ELR (cell line): ENCODE measurements at places on chromosomes 13 and 19.

DNA sequence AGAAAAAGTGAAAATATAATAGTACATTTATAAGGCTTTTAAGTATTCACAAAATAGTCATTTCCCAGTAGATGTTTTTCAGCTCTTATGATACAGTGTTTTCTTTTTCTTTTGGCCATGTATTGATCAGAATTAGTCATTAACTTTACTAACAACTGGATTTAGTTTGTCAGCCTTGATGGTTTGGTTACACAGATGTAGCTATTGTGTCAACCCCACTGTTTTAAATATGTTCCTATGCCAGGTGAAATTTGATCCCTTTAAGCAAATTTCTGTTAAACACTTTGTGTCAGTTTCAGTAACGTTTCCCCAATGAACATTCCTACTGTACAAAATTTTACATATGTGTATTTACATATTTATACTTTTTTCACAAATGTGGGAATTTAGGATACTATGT is 261.5 kb upstream of the STARD13 start:
- no peak for DNase-seq

- no peak for DNase-seq
Measured at GRCh38 chr13:44542361-44542760, 33.8 kb downstream of the TSC22D1 start.

- no peak for DNase-seq
Measured at GRCh38 chr13:107865318-107865575, 350.1 kb downstream of the LIG4 start.

- no peak for DNase-seq
Measured at GRCh38 chr19:22526661-22527272, 104.6 kb upstream of the ZNF98 start.

DNA sequence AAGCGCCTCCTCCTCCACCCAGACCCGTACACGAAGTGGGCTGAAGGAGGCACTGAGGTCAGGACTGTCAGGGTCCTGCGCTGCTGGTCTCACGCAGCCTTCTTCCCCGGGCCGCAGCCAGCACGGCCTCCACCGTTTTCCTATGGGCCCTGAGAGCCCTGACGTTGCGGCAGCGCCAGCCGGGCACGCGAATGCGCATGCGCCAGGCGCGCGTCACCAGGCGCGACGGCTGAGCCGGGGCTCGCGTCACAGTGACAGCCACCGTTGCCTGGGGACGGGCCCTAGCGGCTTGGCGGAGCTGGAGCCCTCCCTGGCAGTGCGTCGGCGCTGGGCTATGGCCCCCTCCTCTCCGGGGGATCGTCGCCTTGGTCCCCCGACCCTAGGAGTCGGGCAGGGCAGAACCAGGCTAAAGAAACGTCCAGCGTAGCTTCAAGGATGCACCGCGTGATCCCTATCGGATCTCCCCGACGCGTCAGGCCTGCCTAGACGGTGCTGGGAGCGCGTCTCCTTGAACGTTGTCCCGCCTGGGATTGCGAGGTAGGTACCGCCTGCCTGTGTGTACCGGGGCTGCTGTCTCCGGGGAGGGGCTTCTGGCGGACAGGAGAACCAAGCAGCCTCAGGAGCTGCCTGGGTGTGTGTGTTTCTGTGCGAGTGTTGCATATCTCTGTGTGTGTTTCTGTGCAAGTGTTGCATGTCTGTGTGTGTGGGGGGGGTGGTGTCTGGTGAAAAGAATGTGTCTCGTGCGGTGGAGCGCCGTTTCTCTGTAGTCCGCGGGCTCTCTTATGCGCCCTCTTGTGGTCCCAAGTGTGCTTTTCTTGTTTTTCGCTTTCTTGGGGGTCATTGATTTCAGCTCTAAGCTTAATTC is 43.2 kb downstream of the ZNF571 start:
- DNase-seq, result peak; percentile 63

- DNase-seq, result peak; percentile 62
Measured at GRCh38 chr13:51125495-51126226, 14.6 kb upstream of the C13orf42 start.

GRCh38 chr19:39350156-39350555 is 7.9 kb downstream of the SAMD4B start:
- no peak for DNase-seq

DNA sequence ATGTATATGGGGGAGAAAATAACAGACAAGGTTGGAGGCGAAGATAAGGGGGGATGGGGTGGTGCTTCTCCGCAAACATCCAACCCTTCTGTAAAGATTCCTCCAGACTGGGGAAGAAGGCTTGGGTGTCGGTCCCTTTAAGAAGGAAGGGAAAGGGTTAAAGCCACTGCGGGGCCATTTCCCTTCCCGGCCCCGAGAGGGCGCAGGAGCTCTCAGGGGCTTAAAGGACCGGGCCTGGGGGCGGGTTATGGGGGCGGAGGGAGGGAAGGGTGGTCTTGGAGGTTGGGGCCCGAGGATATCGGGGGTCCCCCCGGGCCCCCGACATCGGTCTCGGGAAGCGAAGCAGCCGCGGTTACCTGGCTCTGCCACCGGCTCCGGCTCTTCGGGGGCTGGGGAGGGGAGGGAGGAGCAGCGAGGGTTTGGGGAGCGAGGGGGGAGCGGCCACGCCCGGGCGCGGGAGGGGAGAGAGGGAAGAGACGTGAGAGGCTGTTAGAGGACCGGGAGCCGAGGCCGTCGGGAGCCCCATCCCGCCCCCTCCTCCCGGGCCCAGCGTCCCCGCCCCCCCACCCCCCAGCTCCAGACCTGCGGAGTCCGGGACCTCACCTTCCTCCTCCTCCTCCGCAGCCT is 2.8 kb downstream of the TNNT1 start:
- peak; percentile 53 for DNase-seq

DNA sequence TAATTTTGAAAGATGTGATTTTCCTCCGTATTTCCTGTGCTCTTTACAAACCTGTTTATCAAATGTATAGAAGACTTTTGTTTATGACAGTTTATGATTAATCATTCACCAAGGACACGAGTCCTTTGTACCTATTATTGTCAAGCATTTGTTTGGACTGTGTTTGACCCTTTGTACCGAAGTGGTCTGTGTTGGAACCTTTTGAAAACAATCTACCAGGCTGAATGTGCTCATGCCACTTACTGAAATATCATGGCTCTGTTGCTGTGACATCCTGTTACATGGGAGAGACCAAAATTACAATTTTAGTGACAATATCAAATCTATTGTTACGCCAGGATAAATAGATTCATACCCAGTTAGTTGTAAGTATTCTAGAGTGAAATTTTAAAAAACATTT is 193.6 kb downstream of the IRS2 start:
- no peak for DNase-seq

- DNase-seq, result no peak
Measured at GRCh38 chr13:32039056-32039455, 7.5 kb downstream of the FRY start.

DNA sequence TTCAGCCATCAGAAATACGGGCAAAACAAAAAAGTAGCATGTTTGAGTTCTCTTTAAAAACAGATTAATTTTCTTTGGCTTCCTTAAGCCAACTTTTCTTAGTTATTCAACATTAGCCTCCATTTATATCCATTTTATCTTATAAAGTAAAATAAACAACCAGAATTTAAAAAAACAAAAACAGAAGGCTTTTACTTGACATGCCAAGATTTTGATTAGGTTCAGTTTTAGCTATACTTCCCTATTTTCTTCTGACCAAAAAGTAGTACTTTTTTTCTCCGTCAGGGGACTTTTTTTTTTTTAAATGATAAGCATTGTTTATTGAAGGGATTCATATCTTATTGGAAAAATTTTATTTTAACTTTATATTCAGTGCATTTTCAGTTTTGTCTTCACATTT is 18.1 kb downstream of the RNASEH2B start:
- no peak for DNase-seq

- no peak for DNase-seq
Measured at GRCh38 chr19:58385313-58385890, 1.7 kb upstream of the RPS5 start.

DNA sequence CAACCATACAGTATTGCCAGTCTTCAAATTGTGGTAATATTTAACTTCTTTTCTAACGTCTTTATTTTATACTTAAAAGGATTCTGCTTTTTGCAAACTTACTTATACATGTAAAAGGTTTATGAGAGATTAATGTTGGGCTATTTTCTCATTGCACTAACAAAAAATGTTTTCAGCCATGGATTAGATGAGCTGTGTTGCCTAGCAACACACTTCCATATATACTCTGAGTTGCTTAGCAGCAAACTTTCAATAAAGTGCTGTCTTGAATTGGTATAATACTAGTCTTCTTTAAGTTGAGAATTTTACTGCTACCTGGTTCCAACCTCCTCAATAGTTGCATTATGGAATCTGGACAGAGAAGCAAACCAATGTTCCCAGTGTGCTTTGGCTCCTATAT is 777.4 kb upstream of the PCDH9 start:
- DNase-seq, result no peak

DNA sequence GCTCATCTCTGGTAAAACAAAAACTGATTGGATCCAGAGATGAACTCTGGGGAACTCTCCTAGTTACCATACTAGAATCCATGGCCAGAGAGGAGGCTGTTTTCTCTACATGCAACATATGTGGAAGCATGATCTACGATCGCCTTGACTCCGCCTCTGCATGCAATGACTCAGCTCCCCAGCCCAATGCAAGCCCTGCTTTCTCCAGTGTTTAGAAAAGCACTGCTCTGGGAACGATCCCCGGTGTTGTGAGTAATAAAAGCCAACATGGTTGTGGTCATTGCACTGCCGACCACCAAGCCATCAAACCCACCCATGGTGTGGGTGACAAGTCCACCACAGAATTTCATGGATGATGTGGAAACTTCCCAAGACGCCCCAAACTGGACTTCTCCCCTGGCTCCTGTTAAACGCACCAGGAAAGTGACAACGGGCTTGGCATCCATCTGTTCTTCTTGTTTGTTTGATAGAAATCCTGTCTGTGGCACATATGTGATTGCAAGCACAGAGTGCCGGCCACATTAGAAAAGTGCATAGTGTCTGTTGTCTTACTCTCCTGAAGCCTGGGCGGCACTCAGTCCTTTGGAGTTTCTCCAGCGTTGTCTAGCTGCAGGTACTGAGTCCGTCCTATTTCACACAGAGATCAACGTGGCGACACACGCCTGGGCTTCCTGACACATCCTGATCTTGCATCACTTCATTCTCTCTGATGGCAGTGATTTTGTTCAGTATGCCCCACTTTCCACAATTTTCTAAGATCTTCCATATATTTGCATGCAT is 36.4 kb upstream of the VSTM2B start:
- no peak for DNase-seq

DNA sequence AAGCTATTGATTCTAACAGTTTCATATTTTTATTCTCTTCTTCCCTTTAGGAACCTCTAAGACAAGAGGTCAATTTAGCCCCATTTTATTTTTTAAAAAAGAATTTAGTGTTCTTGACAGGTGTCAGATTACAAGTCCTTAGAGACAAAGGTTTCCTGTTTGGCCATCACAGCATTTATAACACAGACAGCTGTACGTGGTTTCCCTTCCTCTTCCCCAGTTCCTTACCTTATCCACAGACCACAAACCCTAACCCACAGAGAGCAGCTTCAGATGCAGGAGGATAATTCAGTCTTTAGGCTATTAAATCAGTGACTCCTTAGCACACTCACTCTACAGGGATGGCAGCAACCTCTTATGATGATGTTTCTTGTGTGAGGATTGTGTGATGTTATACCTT is 1210.1 kb downstream of the DIAPH3 start:
- no peak for DNase-seq

GRCh38 chr13:30551189-30551588 is 66.5 kb upstream of the USPL1 start:
- DNase-seq, result peak; percentile 59

DNA sequence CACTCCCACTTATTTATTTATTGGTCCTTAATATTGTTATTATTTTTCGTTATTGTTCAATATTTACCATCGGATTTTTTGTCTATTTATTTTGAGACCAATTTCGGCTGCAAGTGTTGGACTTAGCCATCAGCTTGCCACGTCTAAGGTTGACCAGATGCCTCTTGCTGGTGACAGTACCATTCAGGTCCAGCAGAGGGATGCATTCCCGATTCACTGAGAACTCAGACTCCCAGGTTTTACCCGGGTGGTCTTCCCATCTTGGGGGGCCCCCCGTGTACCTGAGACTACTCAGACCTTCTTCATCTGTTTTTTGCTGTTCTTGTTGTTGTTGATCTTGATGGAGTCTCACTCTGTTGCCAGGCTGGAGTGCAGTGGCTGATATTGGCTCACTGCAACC is 1435.2 kb downstream of the UQCRFS1 start:
- DNase-seq, result peak; percentile 19

DNA sequence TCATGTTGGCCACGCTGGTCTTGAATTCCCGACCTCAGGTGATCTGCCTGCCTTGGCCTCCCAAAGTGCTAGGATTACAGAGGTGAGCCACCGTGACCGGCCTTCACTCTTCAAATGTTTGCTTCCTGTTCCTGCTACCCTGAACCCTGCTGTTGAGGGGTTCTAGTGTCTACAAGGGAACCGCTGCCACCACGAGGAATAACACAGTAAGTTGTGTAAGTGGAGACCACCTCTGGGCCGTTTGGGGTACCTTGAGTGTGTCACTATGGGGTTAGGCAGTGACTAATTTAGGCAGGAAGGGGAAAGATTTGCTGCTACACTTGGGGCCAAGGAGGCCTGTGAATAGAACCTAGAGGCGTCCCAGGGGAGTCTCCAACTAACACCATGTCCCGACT is 2.2 kb upstream of the MYADM start:
- DNase-seq, result peak; percentile 37

- DNase-seq, result no peak
Measured at GRCh38 chr19:57620673-57621348, 6.8 kb downstream of the ZNF134 start.

GRCh38 chr13:39186205-39186875 is 148.1 kb downstream of the NHLRC3 start:
- DNase-seq, result no peak

GRCh38 chr13:99471221-99472121 is 29.8 kb upstream of the TM9SF2 start:
- DNase-seq, result peak; percentile 37

DNA sequence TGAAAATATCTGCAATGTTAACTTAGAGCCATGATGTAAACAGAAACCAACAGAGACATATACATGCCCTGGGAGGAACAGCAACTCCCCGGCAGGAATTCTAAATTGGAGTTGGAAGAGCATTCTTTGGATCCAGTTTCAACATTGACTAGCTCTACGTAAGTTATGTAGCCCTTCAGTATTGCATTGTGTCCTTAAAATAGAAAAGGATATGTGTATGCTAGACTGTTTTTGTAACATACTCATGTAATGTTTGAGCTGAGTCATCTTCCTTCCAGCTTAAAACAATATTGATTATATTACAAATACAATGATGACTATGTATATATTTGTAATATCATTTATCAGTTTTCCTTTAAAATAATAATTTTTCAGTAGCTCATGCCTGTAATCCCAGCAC is 1422.2 kb upstream of the PCDH20 start:
- peak; percentile 52 for DNase-seq
